Erythroblast (primary cell): ENCODE measurements at places on chromosomes 7 and 10.

DNA sequence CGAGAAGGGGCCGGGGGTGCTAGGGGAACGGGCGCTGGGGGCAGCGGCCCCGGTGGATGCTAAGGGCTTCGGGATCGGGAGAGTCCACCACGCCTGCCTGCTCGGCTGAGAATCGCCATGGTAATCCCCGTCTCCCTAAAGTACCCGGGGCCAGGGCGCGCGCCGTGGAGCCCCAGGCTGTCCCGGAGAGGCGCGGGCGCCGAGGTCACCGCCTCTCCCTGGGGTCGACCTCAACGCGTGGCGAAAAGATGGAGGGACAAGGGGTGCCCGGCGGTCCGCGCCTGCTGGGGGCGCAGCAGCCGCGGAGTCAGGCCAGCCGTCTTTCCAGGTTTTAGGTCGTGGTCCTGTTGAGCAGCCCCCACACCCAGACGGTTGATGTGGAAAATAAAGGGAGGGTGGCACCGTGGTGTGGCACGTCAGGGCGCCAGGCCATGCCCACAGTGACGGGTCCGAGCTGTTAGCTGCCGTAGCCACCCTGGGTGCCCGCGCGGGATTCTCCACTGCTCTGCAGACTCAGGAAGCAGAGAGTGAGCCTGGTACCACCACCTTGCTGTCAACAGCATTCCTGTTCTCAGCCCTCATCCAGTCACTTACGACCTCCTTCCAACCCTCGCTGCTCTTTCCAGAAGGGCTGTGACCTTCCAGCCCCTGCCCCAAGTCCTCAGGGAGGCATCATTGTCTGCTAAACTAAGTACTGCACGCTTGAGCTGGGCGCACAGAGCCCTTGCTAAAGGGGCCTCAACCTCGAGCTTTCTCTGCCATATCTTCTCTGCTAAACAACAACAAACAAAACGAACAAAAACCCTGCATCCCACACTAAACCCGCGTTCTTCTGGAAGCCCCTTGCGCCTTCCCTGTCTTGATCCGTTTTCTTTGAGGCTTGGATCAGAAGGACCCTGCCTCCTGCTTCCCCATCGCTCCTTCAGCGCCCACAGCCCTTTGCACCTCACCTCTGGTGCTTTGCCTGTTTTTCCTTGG lies 666 bp downstream of the SMKR1 start:
- no peak for DNase-seq

GRCh38 chr7:41334071-41334862 lies 368.6 kb downstream of the INHBA start:
- DNase-seq: no peak

DNA sequence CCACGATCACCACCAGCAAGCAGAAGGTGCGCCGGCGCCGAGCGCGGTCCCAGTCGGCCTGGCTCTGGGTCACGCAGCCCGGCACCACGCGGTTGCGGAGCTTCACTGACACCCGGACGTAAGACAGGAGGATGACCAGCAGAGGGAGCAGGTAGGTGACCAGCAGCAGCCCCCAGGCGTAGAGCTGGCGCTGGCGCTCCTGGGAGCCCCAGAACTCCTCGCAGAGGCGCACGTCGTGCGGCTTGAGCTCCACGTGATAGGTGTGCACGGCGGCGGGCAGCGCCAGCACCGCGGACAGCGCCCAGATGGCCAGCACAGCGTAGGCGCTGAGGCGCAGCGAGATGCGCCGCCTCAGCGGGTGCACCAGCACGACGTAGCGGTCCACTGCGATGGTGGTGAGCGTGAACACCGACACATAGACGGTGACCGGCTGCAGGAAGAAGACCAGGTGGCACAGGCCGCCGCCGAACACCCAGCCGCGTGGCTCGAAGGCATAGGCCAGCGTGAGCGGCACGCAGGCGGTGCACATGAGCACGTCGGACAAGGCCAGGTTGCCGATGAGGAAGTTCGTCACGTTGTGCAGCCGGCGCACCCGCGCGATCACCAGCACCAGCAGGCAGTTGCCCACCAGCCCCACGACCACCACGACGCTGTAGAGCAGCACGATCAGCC lies 920 bp downstream of the PRLHR start:
- DNase-seq: peak; percentile 75

GRCh38 chr7:55531536-55531935 lies 40.8 kb downstream of the VOPP1 start:
- no peak for DNase-seq

GRCh38 chr10:47456079-47456785 lies 27.7 kb downstream of the ANXA8 start:
- DNase-seq: no peak

DNA sequence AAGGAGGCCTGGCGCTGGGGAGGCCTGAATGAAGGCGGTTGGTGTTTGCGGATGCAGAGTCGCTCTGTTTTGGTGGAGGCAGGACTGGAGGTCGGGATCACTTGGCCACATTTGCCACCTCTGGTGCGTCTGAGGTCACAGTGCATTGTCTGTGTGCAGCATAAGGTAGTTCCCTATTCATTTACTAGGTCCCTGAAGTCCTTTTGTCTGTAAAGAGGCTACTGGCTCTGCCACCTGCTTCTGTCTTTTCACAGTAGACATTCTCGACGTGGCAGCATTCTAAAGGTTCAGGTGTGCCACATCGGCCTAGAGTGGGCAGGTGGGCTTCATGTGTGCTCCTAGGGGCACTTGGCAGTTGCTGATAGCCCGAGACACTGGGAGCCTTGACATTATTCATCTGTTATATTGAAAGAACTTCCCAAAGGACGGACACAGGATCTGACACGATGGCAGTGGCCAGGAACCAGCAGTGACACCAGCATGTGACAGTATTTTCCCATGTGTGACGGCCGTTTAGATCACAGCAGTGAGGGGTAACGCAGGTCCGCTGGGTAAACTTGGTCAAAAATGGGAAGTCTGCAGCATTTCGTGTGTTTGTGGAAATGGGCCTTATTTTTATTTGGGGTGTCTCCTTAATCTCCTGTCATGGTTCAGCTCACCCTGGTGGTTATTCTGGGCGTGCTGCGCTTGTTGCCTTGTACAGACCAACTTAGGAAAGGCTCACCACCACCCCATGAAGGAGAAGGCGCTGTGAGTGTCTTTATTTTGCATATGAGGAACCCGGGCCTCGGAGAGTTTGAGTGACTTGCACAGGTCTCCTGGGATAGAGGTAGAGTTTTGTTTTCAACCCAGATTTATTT lies 5.9 kb downstream of the MGMT start:
- DNase-seq: no peak
